ENCODE measurements at places on chromosomes 1 and 21. TPM values are rescaled to one million over a fixed set of nuclear protein-coding genes. Genes with fewer than 3 reads are reported as not detected.

Gene MAP7D1
- total RNA-seq, result 78.2 TPM

DNA sequence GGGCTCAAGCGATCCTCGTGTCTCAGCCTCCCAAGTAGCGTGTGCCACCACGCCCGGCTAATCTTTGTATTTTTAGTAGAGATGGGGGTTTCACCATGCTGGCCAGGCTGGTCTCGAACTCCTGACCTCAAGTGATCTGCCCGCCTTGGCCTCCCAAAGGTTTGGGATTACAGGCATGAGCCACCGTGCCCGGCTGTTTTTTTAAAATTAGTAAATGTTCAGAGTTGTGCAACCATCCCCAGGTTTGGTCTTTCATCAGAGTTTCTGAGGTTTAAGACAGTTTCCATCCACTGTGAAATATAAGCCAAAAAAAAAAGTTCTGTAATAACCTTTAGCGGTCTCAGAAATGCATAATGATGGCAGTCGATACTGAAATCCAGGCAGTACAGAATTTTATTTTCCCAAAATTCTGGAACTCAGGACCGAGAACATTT is 550 bp upstream of the SYT11 start:
- H3K4me3 ChIP-seq, result peak overlapping the region; percentile 45
- H3K4me1 ChIP-seq, result peaks cover 7% of the 10 kb centered on the region
- H3K27me3 ChIP-seq, result no peaks in the 10 kb centered on the region
- peak overlapping the region; percentile 88 for H3K27ac ChIP-seq
- H3K36me3 ChIP-seq, result no peaks in the 10 kb centered on the region
- DNase-seq, result peak; percentile 64

- H3K4me1 ChIP-seq, result no peaks in the 10 kb centered on the region
- no peak for DNase-seq
- H3K27ac ChIP-seq, result no peak overlapping the region
Measured at GRCh38 chr21:22925032-22925431, 1926.8 kb downstream of the NCAM2 start.

GRCh38 chr21:35578347-35578782 is 482.0 kb downstream of the SETD4 start:
- H3K36me3 ChIP-seq, result no peaks in the 10 kb centered on the region
- no peak overlapping the region for H3K4me3 ChIP-seq
- H3K27me3 ChIP-seq, result no peaks in the 10 kb centered on the region
- DNase-seq, result no peak
- H3K27ac ChIP-seq, result no peak overlapping the region
- H3K4me1 ChIP-seq, result peaks cover 1% of the 10 kb centered on the region

Gene FCRLA
- not detected for total RNA-seq

- H3K36me3 ChIP-seq, result no peaks in the 10 kb centered on the region
- DNase-seq, result peak; percentile 66
- peaks cover 20% of the 10 kb centered on the region for H3K4me1 ChIP-seq
- H3K27ac ChIP-seq, result peak overlapping the region; percentile 27
- H3K27me3 ChIP-seq, result no peaks in the 10 kb centered on the region
Measured at GRCh38 chr1:202623075-202623474, 87.2 kb downstream of the SYT2 start.

DNA sequence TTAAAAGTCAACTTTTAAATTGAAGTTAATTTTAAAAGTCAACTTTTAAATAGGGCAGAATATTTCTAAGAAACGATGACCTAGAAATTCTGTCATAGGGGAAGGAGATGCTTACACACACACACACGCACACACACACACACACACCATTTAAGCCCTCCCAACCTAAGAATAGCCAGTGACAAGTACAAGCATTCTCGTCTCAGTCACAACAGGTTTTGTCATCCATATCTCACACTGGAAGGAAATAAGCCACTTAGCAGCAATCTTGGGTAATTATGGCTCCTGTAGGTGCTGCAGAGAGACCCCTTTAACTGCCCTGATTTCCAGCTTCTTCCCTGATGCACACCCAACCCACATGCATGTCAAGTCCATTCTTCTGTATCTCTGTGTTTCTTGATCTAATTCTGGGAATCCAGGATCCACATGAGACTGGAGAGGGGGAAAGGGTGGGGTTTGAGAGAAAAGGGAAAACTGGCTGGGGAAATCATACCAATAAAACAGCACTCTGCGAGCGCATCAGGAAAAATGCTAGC is 338.1 kb downstream of the PAPPA2 start:
- no peaks in the 10 kb centered on the region for H3K36me3 ChIP-seq
- H3K4me1 ChIP-seq, result no peaks in the 10 kb centered on the region
- DNase-seq, result no peak
- H3K4me3 ChIP-seq, result no peak overlapping the region

Gene CCDC17
- total RNA-seq, result 3.7 TPM

Gene CSF3R
- total RNA-seq, result 2.2 TPM

GRCh38 chr1:54325703-54326461 is 80.3 kb downstream of the SSBP3 start:
- peak overlapping the region; percentile 57 for H3K27ac ChIP-seq
- no peaks in the 10 kb centered on the region for H3K27me3 ChIP-seq
- peak; percentile 28 for DNase-seq
- no peaks in the 10 kb centered on the region for H3K36me3 ChIP-seq
- no peak overlapping the region for H3K4me3 ChIP-seq

GRCh38 chr1:41578712-41579335 is 94.3 kb upstream of the EDN2 start:
- no peaks in the 10 kb centered on the region for H3K4me1 ChIP-seq
- H3K36me3 ChIP-seq, result no peaks in the 10 kb centered on the region
